Stimulated activated CD4-positive, alpha-beta T cell treated with anti-CD3 and anti-CD28 coated beads, Interleukin-4, amount 100 ng/mL, for 1 hour (primary cell): ENCODE measurements at places on chromosomes 3 and 15.

DNA sequence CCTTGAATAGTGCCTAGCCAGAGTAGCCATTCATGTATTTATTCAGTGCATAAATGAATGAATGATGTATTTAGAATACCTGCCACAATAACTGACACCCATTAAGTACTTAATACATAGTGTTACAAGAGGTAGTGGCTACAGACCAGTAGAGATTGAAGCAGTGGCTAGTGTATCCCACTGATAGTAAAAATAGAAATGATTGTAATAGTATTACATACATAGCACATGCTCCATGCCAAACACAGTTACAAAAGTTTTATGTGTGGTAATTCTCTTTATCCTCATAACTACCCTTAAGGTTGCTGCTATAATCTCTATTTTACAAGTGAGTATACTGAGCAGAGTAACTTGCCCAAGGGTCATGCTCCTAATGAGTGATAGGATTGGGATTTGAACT is 30.3 kb upstream of the SCAANT1 start:
- DNase-seq, result no peak

DNA sequence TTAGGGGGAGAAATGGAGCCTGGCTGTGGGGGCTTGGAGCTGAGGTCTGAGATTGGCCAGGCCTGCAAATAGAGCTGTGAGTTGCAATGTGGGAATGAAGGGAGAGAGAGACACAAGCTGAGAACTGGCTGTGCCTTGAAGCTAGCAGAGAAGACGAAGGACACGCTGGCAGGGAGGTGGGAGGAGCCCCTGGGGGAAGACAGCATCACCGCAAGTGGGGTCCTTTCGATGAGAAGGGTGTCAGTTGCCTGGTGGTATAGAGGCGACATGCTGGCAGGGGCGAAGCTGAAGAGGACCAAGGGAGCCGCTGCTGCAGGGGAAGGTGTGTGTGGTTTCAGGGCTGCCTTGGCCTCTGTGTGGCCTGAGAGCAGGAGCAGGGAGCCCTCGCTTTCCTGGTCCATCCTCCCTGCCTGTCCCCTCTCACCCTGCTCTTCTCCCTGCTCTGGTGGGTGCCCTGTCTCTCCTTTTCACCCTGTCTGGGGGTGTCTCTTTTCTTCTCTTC is 5.5 kb downstream of the RHCG start:
- no peak for DNase-seq

- no peak for DNase-seq
These were observed 11.5 kb downstream of the GATA2 start for GRCh38 chr3:128481438-128481942.

- no peak for DNase-seq
These were observed 269.8 kb upstream of the POU1F1 start for GRCh38 chr3:87546216-87546615.

- no peak for DNase-seq
These were observed 8.7 kb downstream of the ATXN7 start for GRCh38 chr3:63872135-63872924.

- no peak for DNase-seq
These were observed 46.2 kb upstream of the THRB start for GRCh38 chr3:24540821-24541220.

GRCh38 chr3:50160561-50160983 is 5.4 kb downstream of the SEMA3F start:
- no peak for DNase-seq

DNA sequence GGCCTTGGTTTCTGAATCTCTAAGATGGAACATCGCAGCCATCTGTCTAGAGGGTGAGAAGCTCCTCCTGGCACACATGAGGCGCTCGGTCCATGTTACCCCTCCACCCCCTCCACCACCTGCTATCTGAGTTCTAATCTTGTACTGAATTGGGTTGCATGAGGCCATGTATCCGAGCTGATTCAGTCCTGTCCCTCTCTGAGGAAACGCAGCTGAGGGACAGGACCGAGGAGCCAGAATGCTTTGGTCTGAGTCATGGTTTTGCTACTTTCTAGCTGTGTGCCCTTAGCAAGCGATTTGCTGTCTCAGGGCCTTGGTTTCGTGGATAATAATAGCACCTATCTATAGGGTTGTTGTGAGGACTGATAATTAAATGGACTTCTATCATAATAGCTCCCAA is 87.8 kb upstream of the SEC13 start:
- no peak for DNase-seq

DNA sequence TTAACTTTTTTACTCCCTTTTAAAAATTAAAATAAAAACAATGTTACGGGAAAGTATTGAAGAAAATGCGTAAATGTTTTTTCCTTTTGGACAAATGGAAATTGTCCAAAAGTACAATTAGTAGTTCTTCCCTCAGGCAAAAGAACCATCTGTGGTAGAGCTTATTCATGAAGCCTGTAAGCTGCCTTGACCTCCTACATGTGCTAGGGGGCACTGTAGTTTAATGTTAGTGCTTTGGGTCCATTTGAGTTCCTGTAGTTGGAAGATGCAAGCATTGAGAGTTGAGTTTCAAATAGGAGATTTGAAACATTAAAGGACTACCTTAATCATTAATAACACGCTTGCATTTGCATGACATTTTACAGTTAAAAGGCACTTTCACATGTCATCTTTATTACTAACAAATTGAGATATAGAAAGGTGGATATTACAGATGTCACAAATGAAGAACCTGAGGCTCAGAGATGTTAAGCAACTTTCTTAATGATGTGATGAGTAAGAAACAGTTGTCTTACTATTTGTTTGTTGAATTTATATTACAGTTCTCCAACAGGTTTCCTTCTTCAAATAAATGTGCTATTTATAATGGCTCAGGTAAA is 1.8 kb upstream of the ZNF385D start:
- DNase-seq, result no peak

DNA sequence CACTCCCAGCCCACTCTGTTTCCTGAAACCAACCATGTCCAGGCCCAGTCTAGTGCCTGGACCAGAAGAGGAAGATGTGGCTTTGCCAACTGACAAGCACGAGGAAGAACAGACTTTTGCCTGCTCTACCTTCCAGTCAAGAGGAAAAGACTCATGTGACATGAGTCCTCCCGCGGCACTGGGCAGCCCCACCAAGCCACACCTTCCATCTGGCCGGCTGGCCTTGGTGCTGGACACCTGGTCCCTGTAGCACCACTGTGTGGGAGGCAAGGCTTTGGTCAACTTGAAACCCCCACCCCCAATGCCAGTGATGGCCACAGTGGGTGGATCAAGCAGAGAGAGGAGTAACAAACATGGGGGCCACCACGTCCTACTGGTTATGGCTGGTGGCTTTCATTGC is 12.5 kb downstream of the CHDH start:
- DNase-seq, result no peak

GRCh38 chr15:60673166-60673565 is 194.2 kb upstream of the ICE2 start:
- no peak for DNase-seq

- no peak for DNase-seq
These were observed 63.7 kb upstream of the SMAD6 start for GRCh38 chr15:66638377-66638776.

- peak; percentile 4 for DNase-seq
These were observed at the start of gene MYO5C for GRCh38 chr15:52295421-52296001. TSS of gene MYO5C (minus strand) at chr15:52295804. CDS start at chr15:52295636, 168 bp downstream.

DNA sequence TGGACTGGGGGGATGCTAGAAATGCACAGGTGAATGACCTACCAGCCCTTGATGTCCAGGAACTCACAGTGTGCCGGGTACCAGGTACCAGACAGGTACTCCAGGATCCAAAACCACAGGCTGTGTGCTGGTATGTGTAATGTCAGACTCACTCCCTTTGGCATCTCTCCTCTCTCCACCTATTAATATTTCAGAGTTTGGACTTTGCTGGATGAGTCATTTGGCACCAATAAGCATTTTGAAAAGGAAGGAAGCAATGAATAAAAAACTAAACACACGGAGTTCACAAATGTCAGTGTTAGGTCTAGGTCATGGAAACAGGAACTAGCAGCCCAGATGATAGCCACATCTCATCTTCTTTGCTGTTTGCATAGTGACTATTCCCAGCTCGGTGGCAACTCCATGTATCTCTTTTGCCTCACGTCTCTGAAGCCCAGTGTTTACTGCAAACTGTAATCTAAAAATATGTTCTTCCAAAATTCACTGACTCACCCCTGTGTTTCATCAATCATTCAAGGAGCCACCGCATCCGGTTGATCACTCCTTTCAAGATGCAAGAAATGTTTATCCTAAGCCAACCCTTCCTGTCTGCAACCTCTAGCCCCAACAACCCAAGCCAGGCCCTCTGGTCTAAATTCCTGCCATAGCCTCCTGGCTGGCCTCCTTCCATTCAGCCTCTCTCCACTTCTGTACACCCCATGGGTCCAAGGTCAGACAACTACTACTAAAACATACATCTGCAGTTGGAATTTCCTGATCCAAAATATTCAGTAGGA is 8.4 kb downstream of the ITGB5 start:
- no peak for DNase-seq

GRCh38 chr3:37064747-37065146 is 71.4 kb downstream of the MLH1 start:
- no peak for DNase-seq

GRCh38 chr3:154971341-154971740 is 108.8 kb upstream of the MME start:
- no peak for DNase-seq

DNA sequence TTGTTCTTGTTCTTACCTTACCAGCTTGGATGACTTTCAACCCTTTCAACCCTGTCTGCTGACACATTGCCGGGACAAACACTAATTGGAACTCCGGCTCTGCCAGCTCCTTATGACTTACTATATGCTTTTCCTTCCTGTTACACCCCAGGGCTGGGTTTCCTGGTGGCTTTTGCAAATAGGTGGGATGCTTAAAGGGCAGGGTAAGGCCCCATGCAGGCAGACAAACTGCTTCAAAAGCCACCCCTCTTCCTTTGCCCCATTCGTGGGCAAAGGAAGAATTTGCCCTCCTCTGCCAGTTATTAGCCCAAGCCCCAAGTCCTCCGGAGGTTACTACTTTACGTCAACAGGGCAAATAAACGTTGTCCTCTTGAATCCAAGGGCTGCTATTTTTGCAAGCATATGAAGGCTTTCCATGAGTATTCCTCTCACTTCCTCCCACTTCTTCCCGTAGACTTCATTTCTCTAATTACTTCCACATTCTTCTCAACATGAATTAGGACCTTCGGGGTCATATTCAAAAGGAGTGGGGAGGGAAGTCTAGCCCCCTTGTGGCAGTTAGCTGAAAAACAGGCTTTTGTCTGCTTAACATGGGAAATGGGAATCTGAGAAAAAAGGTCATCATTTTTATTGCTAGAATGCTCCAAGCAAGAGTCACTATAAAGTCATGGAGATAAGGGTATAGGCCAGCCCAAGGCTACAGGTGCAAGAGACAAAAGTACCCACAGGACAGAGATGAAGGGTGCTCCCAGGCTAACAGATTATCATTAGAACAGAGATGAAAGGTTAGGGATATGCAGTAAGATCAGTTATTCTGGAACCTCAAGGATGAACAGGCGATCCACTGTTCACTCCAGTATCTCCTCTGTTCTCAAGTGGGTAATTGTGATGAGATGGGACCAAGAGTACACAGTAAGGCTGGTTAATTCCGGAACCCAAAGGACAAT is 56.3 kb upstream of the FSTL1 start:
- no peak for DNase-seq

GRCh38 chr15:88489321-88489720 is 21.8 kb downstream of the MRPS11 start:
- no peak for DNase-seq

GRCh38 chr3:99836681-99837080 is 19.0 kb downstream of the CMSS1 start:
- no peak for DNase-seq

- DNase-seq, result no peak
These were observed 69.0 kb downstream of the SQOR start for GRCh38 chr15:45703670-45704328.

DNA sequence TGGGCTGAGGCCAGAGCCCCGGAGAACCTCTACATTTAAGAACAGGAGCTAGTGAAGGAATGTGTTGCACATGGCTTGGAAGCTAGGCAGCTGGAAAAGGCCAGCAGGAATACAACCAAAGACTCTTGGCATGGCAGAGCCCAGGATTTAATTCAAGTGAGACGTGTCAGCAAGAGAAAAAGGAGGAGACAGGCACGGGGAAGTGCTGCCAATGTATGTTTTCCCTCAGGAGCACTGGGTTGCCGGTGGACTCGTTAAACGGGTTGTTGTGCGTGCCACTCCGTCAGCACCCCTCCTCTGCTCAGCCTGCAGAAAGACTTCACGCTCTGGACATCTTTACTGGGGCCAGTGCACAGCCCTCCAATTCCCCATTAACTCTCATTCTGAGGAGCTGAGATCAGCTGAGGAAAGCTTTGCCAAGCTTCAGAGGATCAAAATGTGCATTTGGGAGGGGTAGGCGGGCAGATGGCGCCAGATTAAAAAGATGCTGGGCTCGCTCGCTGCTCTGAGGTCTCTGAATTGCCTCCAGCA is 103.7 kb downstream of the PDZRN3 start:
- no peak for DNase-seq

GRCh38 chr3:50365080-50365841 is 5.9 kb upstream of the TMEM115 start:
- DNase-seq, result peak; percentile 96
